ENCODE measurements at places on chromosomes 6 and 20.

DNA sequence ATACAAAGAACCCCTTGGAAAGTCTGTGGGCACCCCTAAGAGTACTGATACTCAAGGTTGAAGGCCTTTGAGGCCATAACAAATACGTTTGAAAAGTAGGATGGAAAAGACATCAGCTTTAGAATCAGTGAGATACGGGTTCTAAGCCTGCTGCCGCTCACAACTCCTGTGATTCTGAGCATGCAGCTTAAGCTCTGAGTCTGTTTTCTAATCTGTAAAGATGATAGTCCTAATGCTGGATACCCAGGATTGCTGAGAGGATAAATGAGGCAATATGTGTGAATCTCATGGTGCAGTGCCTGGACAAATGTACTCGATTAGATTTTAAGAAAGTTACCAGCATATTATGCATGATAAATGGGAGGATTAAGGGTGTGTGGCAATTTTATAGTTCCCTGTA is 321.0 kb upstream of the HSF2 start:
- no peak for DNase-seq

DNA sequence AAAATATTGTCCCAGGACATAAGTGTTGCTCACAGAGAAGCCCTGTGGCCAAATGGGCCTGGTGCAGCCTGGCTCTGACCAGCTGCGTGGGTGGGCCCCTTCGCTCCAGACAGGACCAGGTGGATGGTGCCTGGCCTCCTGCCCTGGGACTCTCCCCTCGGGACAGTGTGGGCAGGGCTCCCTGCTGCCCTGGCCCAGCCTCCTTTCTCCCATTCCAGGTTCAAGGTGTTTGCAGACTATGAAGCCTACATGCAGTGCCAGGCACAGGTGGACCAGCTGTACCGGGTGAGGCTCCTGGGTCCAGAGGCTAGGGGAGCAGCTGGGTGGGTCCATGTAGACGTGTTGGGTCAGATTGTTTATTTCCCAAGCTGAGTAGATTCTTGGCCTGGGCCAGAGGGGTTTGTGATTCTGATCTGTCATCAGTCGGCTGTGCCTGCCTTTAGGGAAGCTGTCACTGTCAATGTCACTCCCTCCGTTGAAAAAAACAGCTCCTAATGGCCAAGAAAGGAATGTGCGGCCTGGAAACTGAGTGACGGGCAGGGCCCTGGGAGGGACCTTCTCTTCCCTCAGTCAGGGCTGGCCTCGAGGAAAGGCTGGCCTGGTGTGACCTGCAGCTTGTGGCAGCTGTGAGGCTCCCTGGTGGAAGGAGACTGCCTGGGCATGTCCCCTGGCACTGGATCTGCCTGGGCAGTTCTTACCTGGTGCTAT is 47.7 kb downstream of the PYGB start:
- DNase-seq: no peak

GRCh38 chr6:41646026-41646795 is 7.9 kb downstream of the MDFI start:
- DNase-seq: no peak

GRCh38 chr20:34927736-34928135 is 27.9 kb downstream of the GSS start:
- DNase-seq: no peak

DNA sequence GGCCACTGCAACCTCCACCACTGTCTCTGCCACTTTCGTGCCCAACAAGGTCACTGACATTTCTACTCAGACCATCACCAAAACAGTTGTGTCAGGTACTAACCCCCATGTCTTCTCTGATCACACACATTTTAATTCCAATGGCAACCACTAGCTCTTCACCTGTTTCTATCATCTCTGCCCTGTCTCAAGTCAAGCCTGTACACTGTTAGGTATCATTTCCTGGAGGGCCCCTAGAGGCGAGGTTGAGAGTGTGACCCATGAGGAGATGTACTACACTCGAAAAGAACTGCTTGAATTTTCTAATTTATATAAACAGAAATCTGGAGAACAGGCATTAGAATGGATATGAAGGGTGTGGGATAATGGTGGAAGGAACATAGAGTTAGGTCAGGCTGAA is 17.4 kb upstream of the MUC21 start:
- no peak for DNase-seq

DNA sequence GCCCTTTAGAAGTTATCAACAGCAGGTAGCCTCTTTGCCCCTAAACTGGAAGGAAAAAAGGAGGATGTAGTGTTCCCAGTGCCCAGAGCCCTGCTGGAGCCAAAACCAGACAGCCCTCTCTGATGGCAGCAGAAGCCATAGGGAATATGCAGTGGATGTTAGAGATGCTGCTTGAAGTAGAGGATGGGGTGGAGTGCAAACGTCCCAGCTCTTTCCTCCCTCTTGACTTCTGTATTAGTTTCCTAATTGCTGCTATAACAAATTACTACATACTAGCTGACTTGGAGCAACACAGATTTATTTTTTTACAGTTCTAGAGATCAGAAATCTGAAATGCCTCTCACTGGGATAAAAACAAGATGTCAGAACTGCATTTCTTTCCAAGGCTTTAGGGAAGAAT is 12.5 kb upstream of the CD2AP start:
- no peak for DNase-seq

DNA sequence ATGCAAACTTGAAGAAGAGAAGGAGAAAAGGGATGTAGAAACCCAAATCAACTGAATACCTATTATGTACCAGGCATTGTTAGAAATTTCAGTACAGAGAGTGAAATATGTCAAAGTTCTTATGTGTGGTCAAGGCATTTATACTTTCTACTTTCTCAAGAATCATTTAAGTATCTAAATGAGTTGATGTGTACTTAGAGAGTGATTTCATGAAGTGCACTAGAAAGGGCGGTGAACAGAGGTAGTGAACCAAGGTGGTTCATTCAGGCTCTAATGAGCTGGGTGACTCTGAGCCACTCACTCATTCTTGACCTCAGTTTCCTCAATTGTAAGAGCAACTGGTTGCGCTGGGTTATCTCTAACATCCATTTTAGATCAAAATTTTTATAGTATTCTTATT is 3.3 kb downstream of the PDE7B start:
- no peak for DNase-seq

- DNase-seq: no peak
Observed at GRCh38 chr6:79064635-79065034, 13.4 kb downstream of the PHIP start.

GRCh38 chr20:63082308-63082938 is 75.7 kb upstream of the BHLHE23 start:
- no peak for DNase-seq

GRCh38 chr6:164998297-164998696 is 311.1 kb downstream of the C6orf118 start:
- DNase-seq: no peak

DNA sequence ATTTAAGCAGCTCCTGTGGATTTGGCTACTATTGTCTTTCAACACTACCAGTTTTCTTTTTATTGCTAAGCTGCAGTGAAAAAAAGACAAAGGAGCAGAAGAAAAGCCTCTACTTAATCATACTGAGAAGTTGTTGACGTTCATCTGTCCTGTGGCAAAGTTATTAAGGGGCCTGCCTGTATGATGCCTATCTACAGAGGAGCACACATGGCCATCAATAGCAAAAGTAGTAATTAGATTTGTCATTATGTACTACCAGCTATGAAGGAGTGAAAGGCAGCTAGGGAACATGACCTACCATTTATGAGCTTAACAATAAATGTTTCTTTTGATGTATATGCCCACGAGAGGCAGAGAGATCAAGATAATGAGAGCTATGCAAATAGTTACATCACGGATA is 620.9 kb downstream of the PHF3 start:
- DNase-seq: no peak

DNA sequence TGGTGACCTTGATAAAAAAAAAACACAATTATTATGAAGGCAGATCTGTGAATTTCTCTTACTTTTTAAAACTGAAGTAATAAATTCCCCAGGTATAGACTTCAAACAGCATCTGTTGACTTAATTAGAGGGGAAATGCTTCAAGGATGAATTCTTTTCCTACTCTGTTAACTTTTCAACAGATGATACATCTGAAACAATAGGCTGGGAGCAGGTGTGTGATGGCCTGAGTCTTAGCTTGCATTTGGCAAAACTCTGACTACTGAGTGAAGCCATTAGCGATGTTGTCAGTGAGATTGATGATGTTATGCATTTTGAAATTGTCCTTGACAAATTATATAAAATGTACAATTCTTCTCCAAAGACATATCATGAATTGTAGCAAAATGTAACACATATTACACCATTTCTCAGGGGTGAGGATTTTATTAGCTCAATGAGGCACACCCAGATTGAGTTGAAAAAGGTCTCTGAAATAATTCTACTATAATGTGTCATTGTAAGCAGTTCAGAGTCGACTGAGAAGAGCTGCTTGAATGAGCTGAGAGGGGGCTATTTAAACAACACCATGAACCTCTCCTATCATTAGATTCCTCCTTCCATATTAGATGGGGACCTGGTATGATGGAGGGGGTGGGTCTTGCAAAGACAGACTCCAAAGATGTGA is 39.6 kb upstream of the OGFRL1 start:
- no peak for DNase-seq

- DNase-seq: no peak
Observed at GRCh38 chr20:11993886-11994461, 76.3 kb downstream of the BTBD3 start.

GRCh38 chr6:134145786-134146185 is 93.4 kb upstream of the SLC2A12 start:
- DNase-seq: no peak

GRCh38 chr20:6612606-6612923 is 154.9 kb upstream of the BMP2 start:
- no peak for DNase-seq

DNA sequence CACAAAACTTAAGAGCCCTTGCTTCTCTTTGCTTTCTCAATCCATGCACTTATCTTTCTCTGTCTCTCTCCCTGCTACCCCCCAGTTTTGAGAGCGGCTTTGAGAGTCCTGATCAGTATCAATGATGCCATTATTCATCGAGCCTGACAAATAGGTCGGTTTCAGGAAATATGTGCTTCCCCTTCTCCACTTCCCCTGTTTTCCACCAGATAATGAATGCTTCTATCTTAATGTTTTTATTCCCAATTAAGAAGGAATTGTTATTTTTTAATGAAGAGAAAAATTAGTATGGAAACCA is 117.7 kb downstream of the KIF13A start:
- no peak for DNase-seq

All from stimulated activated CD4-positive, alpha-beta T cell treated with anti-CD3 and anti-CD28 coated beads, Interleukin-15, amount 100 ng/mL, for 1 hour (primary cell).